Activated CD8-positive, alpha-beta memory T cell treated with anti-CD3 and anti-CD28 coated beads, Interleukin-2, amount 10 ng/mL, durations not matched to agents 7 days and 5 days (primary cell): ENCODE measurements at places on chromosomes 7 and 10. TPM values are rescaled to one million over a fixed set of nuclear protein-coding genes. Genes with fewer than 3 reads are reported as not detected.

FAM171A1 gene
- 2.9 TPM for total RNA-seq

ANKRD61 gene
- 0.38 TPM for total RNA-seq

PAPOLB gene
- not detected for total RNA-seq

CFAP69 gene
- total RNA-seq = not detected

WNT8B gene
- 0.41 TPM for total RNA-seq

ACTR3C gene
- 4.0 TPM for total RNA-seq

PTF1A gene
- not detected for total RNA-seq

SRGN gene
- 616 TPM for total RNA-seq

TWIST1 gene
- 0.55 TPM for total RNA-seq

CTAGE4 gene
- 1.2 TPM for total RNA-seq

PPP1R17 gene
- not detected for total RNA-seq

CEP55 gene
- 79.3 TPM for total RNA-seq
